ENCODE measurements at places on chromosomes 12 and 14.

DNA sequence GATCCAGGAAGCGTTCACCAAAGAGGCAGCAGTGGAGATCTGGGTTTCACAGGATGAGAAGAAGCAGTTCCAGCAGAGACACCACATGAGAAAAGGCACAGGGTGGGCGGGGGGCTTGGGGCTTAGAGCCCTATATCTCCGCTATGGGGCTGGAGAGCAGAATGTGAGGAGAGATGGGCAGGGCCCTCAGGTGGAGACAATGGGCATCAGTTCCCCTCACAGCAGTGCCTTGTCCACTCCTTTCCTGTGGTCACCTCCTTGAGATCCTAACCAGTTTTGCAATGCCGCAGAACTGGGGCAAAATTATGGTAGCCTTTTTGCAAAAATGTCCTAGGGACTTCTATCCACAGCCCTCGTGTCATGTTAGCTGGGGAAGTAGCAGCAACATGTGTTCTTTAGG, 27.5 kb downstream of the DHRS2 start:
- no peak for DNase-seq

- DNase-seq: no peak
These were observed 81.9 kb upstream of the ATF7IP start for GRCh38 chr12:14283489-14284144.

DNA sequence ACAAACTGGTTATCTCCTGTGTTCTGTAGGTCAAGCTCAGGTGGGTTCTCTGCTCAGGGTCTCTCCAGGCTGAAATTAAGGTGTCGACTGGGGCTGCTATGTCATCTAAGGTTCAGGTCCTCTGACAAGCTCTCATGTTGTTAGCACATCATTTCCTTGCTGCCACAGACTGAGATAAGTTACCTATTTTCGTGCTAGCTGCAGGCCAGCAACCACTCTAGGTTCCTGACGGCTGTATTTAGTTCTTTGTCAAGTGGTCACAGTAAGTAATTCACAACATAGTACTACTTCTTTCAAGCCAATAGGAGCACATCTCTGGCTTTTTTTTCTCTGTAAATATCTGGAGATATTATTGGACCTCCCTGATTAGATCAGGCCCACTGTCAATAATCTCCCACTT, 169.3 kb upstream of the CAND1 start:
- no peak for DNase-seq

GRCh38 chr12:1518591-1519516, 75.5 kb downstream of the FBXL14 start:
- peak; percentile 14 for DNase-seq

DNA sequence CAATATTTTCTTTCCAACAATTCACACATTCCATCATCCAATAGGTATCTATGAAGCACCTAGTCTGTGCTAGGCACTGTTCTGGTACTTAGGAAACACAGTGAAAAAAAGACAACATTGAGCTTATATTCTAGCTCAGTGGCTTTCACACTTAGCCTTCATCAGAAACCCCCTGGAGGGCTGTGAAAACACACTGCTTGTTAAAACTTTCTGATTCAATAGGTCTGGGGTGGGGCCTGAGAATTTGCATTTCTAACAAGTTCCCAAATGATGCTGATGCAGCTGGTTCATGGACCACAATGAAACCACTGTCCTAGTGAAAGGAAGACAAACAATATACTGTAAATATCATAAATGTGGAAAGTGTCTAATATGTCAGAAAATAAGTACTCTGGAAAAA, 5.9 kb downstream of the VTI1B start:
- DNase-seq: no peak

- DNase-seq: no peak
These were observed 38.5 kb upstream of the SLCO1C1 start for GRCh38 chr12:20656600-20656999.

- no peak for DNase-seq
These were observed 610 bp downstream of the VSIG10 start for GRCh38 chr12:118103201-118103600.

GRCh38 chr14:22979748-22980392, 2.5 kb downstream of the AJUBA start:
- DNase-seq: no peak

DNA sequence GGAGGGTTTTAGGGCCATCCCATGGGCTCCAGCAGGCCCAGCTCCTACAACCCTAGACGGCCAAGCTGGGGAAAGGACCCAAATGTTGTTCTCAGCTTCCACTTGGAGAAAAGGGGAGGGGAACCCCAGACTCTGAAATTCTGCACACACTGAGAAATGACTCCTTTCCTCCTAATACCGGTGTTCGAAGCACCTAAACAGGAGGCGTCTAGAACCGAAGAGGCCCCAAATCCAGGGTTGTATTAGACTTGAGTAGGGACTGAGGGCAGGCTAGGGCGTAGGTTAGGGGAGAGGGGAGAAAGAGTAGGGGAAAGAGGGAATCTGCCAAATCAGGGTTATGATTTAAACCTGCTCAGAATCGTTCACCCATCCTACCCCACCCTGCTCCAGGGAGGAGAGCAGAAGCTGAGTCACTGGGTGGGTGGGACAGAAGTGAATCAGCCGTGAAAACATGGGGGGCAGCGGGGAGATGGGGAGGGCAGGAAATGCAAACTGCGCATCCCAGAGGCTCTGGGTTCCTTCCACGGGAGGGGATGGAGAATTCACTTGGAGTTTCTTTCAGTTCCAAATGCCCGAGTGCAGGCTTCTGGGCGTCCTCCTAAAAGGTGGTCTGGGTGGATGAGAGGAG, 1.0 kb downstream of the IGFBP6 start:
- peak; percentile 71 for DNase-seq

DNA sequence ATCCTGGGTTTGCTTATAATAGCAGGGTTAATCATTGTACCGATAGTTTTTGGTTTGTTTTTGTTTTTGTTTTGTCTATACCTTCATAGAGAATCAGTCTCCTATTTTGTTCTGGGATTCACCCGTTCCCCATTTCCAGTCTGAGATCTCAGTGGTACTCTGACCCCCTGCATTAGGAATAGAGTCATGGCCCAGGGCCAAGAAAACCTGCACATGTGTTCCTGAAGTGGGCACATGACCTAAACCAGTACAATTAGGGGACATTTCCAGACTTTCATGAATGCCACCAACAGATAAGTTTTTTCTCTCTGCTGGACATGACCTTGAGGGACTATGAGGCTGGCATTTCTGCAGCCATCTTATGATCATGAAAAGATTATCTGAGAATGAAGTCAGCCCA, 52.5 kb downstream of the MRPL42 start:
- DNase-seq: no peak

DNA sequence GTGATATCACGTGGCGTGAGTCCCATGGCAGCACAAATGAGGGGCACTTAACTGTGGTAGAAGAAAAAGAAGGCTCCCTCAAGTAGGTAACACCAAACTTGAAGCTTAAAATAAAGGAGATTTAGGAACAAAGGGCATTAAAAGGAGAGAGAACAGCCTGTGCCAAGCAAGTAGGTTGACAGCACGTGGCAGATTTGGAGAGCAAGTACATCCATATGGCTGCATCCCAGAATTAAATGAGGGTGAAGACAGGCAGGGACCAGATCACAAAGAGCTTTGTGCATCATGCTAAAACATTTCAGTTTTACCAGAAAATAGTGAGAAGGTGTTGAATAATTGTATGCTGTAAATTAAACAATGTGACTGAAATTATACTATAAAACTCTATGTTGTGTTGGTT, 32.8 kb downstream of the KCNMB4 start:
- DNase-seq: no peak

DNA sequence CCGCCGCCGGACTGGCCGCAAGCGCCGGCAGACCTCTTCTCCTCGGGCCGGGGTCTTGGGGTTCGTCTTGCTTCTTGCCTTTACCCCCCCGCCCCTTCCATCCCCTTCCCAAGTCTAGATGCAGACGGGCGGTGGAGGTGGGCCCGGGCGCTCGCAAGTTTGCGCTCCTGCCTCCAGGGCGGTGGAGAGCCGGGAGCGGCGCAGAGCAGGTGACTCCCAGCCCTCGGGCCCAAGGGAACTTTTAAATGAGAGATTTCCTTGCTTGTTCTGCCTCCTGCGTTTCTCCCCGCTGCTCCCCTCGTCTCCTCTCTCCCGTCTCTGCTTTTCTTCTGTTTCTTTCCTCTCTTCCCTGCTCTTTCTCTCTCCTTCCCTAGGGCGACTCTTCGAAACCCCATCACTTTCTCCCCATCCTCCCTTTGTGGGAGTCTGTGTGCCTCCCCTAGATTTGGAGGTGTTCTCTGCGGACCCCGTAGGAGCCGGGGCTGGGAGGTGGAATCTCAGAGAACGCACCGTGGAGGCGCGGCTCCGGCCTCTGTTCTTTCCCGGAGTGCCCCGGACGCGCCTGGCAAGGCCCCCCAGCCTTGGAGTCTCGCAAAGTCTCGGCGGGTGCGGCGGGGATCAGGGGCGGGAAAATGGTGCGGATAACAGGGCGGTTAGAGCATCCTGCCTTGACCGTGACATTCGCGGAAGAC, 114.7 kb upstream of the MYL2 start:
- peak; percentile 29 for DNase-seq

DNA sequence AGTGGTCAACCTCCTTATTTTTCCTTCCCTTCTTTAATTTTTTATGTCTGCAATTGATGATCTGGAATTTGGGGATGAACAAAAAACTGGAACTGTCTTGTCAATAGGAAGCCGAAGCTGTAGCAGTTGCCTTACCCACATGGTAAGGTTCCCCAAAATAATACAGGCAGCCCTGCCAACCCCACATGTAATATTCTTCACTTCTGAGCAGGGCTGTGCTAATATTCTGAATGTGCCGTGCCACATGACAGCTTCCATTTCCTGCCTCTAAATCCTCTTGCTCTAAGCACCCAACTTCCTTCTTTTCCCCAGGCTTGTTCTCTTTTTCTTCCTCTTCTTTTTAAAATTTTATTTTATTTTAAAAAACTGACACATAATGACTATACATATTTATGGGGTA, 39.6 kb downstream of the GPATCH2L start:
- DNase-seq: no peak

DNA sequence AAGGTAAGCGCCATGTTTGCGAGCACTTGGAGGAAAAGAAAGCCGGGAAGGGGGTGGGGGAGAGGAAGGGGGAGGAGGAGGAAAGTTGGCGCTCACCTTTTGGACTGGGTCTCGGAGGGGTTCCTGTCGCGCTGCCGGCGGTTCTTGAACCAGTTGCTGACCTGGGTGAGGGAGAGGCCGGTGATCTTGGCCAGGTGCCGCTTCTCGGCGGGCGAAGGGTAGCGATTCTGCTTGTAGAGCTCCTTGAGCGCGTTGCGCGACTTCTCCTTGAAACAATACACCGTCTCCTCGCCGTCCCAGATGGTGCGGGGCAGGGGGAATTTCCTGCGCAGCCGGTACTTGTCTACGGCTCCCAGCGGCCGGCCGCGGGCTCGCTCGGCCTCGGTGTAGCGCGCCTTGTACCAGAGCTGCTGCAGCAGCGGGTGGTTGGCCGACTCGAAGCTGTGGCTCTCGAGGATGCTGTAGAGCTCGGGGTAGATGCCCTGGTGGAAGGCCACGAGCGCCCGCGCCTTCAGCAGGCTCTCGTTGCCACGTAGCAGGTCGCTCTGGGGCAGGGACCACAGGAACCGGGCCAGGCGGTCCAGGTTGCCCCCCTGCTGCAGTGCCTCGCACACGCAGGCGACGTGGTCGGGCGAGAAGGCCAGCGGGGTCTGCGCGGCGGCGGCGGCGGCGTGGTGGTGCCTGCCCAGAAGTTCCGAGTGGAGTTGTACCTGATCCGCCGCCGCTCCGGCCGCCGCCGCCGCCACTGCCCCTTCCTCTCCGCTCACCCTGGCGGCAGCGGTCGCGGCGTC, 840 bp downstream of the SIX4 start:
- peak; percentile 62 for DNase-seq

- DNase-seq: no peak
These were observed 134.6 kb downstream of the RBM19 start for GRCh38 chr12:113831476-113831875.

GRCh38 chr12:122851820-122852219, 16.6 kb downstream of the HIP1R start:
- DNase-seq: no peak

DNA sequence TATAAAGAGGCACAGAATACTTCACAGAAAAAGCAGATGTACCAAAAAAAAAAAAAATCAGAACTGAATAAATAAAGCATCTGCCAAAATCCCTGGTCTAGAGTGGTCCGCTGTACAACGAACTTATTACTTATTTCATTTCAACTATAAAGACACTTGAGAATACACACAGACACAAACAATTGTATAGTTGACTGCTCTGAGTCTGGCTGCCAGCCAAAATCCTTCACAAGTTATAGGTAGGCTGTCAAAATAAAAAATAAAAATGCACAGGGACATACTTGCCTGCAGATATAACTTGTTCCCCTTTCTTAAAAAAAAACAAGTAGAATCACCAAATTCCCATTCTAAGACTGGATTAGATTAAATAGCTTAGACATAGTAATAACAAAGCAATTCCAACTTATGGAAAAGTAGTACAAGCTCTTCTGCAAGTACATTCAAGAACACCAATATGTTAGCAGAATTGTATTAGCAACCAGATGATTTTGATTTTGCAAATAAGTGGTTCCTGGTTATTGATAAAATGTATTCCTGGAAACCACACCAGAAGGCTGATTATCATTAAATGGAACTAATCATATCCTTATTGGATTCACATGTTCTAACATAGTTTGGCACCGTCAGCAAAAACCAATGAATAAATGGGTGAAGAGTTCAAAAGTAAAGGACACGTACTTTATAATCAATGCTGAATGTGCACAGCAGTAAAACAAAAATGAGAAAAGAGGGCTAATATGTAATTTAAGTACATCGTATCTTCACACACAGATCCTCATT, 248.5 kb downstream of the NELL2 start:
- DNase-seq: no peak

DNA sequence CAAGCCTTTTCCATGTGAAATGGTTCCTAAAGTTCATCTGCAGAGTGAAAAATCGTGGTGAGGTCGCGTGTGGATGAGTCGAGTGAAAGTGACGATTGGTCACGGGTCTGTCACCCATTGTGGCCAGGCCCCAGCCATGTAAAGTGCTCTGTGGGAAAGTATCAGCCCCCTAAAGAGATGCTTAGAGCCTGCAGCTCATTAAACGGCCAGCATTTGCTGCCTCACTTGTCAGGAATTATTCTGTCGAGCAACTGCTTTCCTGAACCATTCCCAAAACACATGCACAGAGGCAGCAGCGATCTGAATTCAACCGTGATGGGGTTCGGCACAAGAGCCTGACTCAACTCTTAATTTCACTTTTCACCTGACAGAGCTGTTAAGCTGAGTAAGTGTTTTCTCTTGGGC, 16.0 kb downstream of the DBX2 start:
- DNase-seq: no peak

- DNase-seq: no peak
These were observed 314.3 kb downstream of the TRHDE start for GRCh38 chr12:72586456-72586855.

DNA sequence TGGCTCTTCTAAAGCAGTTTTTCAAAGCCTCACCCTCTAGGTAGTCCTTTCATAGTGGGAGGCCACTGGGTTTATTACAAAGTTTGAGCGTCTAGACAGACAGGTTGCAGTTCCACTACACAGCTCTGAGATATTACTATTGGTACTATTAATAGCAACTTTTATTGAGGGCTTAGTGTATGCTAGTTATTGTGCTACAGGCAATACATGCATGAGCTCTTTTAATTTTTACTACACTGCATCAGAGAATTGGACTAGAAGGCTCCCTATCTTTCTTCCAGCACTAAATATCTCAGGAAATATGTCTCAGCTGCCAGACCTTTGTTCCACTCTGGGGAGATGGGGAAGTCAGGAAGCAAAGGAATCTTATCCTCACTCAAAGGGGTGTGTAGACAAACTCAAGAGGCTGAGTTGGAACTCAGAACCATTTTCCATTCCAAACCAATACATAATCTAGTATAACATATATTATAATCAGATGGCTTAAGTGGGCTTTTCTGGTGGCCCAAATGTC, 161.8 kb upstream of the SLC38A2 start:
- no peak for DNase-seq

Data from activated T-cell treated with anti-CD3 and anti-CD28 coated beads, Interleukin-2, amount 50 U/mL, for 48 hours (primary cell).